NCI-H446 treated with DMSO at 0.1 percent for 48 hours (cell line): ENCODE measurements at places on chromosomes 5 and 9.
A peak's percentile ranks its signal among the peaks of the same experiment; 100 is the strongest.

GRCh38 chr5:72138943-72139521 is 31.8 kb downstream of the MAP1B start:
- DNase-seq: no peak

- DNase-seq: no peak
These were observed 112.3 kb upstream of the WWC1 start for GRCh38 chr5:168179192-168179593.

DNA sequence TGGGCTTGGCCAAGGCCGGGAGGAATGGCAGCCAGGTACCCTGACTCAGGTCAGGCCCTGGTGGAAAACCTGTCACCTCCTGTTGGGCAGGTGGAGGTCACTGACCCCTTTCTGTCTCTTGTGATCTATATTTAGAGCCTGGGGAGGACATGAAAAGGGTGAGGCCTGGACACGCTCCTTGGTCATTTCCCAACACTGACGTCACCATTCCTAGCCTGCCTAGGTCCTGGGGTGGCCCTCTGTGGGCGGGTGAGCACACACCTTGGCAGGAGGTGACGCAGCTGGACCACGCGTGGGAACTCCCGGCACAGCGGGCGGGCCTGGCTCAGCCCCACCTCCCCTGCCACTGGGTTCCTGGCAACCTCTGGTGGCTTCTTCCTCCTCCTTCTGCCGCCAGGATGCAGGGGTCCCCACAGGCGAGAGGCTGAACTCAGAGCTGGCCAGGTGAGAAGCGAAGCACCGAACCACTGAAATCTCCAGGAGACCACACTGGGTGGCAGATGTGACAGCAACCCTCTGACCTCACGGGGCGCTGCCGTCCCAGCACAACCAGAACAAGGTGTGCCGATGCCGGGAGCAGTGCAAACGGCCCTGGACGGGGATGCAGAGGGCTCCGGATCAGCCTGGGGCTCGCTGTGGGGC is 6.4 kb upstream of the RALGDS start:
- DNase-seq: no peak

- DNase-seq: no peak
These were observed 402.3 kb upstream of the CHD1 start for GRCh38 chr5:99331061-99331460.

DNA sequence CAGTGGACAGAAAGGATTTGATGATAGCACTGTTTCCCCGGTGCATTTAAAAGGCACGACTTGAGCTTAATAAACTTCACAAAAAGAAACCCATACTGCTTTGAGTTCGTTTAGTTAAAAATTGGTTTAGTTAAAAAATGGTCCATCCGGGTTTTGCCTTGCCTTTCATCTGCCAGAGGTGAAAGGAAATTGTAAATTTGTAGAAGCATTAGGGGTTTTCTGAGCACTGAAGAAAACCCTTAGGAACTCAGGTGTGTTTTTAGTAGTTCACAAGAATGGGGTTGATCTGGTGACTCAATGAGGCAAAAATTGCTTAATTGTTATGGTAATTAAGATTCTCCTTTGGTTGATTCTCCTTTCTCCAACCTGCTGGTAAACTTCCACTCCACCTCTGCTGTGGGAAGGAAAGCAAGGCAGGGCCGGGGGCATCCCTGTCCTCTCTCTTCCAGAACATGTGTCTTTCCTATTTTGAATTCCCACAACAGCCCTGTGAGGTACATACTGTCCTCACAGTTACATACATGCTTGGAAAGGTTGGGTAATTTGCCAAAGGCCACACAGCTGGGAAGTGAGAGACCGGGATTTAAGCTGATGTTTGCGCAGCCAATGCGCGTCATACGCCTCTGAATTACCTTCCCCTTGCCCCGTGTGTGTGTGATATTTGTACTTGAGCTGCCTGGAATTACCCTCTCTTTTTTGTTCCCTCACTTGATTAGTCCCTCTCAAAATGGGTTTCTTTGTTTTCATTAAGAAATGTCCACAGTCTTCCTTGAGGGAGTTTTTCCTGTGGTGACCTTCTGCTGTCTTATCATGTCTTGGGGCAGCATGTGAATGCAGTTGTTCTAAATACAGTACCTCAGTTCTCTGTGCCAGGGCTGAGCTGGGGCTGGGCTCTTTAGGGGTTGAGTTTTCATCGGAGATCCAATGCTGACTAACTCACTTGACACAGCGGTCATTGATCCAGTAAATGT is 94.4 kb downstream of the ARHGAP26 start:
- DNase-seq: no peak

DNA sequence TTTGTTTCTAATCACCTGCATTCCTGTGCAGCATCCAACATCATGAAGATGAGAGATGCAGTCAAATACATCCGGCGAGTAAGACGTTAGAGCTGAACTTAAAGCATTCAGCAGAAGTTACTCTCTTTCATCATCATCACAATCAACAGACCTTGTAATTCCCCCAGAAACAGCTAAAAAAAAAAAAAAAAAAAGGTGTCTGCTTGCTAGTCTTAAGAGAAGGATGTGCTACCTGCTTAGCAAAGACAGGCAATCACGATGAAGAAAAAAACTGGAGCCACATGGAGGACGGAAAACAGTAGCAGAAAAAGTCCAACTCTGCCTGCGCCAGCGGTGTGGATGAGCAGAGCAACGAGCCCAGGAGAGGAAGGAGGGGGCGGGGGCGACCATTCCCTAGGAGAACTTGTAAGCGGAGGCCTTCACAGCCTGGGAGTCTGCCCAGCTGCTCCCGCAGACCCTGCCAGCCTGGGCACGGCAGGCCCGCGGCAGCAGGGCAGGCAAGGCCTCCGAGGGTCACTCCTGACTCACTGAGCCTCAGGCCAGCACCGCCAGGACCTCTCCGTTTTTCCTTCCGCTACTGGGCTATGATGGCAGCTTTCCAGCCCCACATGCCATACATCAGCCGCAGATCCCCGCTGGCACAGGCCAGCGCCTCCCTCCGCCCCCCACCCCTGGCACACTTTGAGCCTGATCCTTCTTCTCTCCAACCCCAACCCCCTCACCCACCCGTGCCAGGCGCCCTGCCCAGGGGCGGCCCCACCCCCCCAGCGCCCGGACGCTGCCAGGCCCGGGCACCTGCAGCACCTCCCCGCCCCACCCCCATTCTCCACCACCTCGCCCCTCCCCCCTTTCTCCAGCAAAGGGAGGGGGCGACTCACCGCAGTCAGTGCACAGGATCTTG is 1.4 kb downstream of the NRG2 start:
- DNase-seq: no peak

DNA sequence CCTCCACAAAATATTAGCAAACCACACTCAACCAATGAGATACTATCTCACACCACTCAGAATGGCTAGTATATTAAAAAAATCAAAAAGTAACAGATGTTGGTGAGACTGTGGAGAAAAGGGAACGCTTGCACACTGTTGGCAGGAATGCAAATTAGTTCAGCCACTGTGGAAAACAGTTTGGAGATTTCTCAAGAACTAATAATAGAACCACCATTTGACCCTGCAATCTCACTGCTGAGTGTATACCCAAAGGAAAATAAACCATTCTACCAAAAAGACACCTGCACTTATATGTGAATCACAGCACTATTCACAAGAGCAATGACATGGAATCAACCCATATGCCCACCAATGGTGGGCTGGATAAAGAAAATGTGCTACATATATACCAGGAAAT is 393.5 kb downstream of the PDE4D start:
- peak; percentile 88 for DNase-seq
